ENCODE measurements at places on chromosomes 4 and X. TPM values are rescaled to one million over a fixed set of nuclear protein-coding genes. Genes with fewer than 3 reads are reported as not detected.

GRCh38 chr4:18234108-18234507 is 212.6 kb upstream of the LCORL start:
- DNase-seq, result no peak

CT45A3 gene
- not detected for total RNA-seq

ARMCX6 gene
- 42.3 TPM for total RNA-seq

TASL gene
- total RNA-seq, result not detected

DNA sequence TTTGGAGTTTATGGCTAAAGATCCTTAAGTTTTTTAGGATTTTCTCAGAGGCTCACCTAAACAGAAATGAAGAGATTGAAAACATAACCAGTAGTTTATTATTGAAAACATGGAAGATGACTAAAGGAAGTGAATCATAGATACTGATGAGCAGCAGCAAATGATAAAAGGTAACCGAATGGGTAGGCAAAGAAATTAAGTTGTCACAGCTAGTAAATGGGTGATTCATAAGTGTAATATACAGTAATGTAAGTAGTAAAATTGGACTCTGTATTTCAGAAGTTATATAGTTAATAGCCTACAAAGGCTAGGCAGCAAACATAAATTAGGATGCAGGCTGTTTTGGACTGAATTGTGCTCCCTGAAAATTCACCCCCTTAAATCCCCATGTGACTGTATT is 59.0 kb upstream of the ADGRA3 start:
- DNase-seq, result no peak

DNA sequence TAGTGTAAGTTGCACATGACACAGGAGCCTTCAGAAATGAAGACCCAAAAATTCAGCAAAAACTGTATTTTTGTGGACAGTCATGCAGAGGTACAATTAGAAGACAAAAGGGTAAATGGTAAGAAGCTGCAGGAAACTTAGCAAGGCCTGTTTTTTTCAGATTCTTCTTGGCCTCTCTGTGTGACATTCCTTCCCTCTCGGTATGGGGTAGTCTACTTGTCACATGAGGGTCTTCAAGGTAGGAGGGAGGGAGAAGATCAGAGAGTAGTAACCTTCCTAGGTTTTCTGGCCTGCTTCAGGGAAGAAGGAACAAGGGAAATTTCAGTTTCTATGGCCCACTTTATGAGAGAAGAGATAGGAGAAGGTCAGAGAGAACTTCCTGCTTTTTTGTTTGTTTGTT is 230.4 kb upstream of the PPP1R2C start:
- no peak for DNase-seq

GPR143 gene
- total RNA-seq, result not detected

All from GM23248 (cell line).